Mammary epithelial cell (primary cell): ENCODE measurements at places on chromosomes 2 and 18.

DNA sequence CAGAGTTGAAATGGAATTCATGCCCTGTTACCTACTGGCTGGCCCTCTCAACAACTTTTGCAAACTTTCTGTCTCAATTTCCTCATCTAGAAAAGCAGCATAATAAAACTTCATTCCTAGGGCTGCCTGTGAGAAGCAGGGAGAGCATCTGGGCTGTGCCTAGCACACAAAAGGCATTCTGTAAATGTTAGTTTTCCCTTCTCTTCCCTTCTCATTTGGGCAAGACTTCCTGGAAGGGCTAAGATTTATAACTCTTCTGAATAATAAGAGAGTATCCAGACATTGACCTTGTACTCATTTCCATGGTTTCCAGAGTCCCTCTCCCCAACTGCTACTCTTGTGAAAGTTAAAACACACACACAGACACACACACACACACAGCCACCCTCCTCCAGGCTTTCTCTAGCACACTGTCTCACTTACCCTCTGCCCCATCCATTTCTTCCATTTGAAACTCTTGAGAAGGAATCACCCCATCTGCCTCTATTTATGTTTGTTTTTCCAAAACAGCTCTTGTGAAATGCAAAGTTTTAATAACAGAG is 302.1 kb downstream of the SMAD2 start:
- no peak for DNase-seq

GRCh38 chr2:120677221-120677620 is 58.4 kb upstream of the GLI2 start:
- DNase-seq: no peak

- no peak for DNase-seq
Measured at GRCh38 chr2:45748239-45748638, 96.8 kb downstream of the PRKCE start.

DNA sequence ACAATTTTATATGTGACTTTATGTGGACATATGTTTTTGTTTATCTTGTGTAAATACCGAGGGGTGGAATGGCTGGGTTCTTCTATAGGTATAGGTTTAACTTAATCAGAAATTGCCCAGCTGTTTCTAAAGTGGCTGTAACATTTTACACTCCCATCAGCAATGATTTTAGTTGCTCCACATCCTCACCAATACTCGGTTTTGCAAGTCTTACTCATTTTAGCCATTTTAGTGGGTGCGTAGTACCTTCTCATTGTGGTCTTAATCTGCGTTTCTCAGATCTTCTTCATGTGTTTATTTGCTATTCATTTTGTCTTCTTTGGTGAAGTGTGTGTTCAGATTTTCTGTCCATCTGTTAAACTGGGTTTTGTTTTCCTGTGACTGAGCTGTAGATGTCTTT is 95.4 kb upstream of the BCL2L11 start:
- no peak for DNase-seq

DNA sequence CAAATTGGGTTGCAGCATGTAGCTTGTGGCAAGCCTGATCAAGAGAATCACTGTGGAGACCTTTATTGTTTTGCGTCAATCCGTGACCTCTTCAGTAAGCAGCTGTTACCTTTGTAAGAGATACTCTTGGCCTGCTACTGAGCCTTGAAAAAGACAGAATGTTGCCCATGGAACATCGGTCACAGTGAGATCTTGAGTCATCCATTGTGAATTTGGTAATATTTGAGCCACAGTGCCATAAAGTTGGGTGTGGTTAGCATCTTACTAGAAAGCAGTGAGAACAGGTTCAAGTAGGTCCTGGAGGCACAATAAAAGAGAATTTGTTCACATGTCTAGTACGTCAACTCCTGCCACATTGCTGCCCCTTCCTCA is 12.7 kb upstream of the EFR3B start:
- no peak for DNase-seq

DNA sequence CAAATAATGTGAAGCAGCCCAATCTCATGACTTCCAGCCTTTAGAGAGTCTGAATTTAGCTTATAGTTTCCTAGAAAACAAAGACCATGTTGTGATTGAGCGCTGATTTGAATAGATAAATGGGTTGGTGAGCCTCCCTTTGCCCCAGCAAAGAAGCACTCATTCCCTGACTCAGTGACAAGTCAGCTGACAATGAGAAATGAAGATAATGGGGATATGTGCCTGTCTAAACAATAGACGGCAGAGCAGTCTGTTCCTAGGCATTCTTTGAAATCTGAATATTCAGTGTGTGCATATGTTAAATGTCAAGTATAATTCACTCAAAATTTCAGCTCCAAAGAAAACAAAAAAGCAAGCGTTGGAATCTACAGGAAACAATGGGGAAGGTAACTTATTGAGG is 34.8 kb upstream of the LINC00305 start:
- DNase-seq: no peak
